ENCODE measurements at places on chromosomes 2 and 18. TPM values are rescaled to one million over a fixed set of nuclear protein-coding genes. Genes with fewer than 3 reads are reported as not detected.

The LRRTM1 gene
- not detected for total RNA-seq

The PID1 gene
- total RNA-seq = under 0.01 TPM

The HRH4 gene
- total RNA-seq = 0.19 TPM

The ZSWIM2 gene
- not detected for total RNA-seq

The GPD2 gene
- total RNA-seq = 68.1 TPM

The TDRD15 gene
- total RNA-seq = not detected

The EFEMP1 gene
- 12,229 TPM for total RNA-seq

The ERFE gene
- total RNA-seq = 0.34 TPM

The C1QL2 gene
- total RNA-seq = not detected

The PAIP2B gene
- total RNA-seq = 1.9 TPM

GRCh38 chr18:32909798-32910561, 137.2 kb upstream of the KLHL14 start:
- DNase-seq = no peak

DNA sequence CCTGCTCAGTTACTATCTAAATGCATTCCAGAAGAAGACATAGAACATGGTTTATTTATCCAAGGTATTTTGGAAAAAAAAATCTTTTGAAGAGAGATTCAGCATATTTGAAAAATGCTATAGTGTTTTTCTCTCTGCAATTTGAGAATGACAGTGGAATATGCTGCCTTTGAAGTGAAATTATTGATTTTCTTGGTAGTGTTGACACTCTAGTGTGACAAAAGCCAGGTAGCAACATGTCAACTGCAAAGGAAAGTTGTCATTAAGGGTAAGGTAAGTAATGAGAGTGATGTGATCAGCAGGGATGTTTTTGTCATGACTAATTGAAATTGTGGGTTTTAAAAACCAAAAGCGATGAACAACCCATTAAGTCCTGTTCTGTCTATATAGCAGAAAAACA, 1387.1 kb upstream of the TMEFF2 start:
- no peak for DNase-seq

- no peak for DNase-seq
These were observed 271.6 kb upstream of the SESTD1 start for GRCh38 chr2:179536185-179536584.

- DNase-seq = no peak
These were observed 7.2 kb downstream of the TRIB2 start for GRCh38 chr2:12723736-12724463.

- peak; percentile 54 for DNase-seq
These were observed 70.7 kb downstream of the MYOM1 start for GRCh38 chr18:3148930-3149535.

- no peak for DNase-seq
These were observed 117.4 kb downstream of the PIEZO2 start for GRCh38 chr18:11031966-11032365.

- no peak for DNase-seq
These were observed 142.0 kb downstream of the KCTD1 start for GRCh38 chr18:26406324-26406723.

DNA sequence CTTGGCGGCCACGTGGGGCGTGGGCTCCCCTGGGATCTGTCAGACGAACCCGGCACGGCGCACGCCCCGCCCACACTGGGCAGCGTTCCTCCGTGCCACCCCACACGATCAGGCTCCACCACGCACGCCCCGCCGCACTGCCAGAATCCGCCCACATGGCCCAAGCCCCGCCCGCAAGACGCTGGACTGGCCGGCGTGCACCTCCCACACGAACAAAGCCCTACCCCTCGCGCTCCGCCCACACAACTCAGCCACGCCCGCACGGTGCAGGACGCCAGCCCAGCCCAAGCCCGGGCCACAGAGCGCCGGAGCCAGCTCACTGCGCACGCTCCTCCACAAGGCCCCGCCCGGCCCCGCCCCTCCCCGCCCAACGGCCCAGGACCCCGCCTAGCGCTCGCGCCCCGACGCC, 555 bp downstream of the TMEM18 start:
- peak; percentile 99 for DNase-seq

DNA sequence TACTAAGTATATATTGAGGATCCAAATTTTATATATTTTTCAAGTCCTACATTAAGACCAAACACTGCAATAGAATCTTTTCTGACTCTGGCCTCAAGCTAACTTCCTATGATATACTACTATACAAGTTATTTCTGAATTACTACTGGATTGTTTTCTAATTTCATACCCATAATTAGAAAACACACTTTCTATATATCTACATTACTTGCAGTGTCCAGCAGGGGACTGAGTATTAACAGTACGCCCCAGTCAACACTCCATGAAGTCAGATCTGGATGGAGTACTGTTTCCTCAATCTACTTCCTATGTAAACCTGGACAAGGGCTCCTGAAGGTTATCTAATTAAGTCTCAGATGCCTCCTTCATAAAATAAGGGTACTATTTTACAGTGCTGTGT, 26.5 kb downstream of the RMP24 start:
- DNase-seq = peak; percentile 41

DNA sequence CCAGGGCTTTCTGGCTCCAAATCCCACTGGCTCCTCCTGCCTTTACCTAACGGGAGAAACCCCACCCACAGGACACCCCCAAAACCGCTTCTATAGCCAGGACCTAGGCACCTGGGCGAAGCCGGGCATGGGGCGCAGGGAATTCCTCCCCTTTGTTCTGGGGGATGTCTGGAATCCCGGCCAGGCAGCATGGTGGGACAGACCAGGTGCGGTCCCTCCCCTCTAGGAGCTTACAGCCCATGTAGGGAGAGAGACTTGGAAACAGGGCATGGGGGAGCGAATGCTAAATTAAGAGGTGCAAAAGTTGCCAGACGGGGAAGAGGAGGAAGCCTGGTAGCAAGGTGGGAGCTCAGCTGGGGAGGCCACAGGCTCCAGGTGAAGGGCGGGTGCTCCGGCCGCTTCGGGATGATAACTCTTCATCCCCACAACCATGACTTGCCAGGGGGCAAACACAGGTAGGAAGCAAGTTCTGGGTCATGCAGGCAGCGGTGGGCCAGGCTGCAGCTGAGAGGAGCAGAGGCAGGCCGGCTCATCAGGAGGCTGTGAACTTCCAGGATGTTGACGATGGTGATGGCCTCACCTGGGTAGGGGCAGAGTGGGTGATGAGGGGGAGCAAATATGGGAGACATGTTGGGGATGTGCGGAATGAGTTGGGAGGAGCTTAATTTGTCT, 1.3 kb downstream of the TMEM37 start:
- DNase-seq = no peak

DNA sequence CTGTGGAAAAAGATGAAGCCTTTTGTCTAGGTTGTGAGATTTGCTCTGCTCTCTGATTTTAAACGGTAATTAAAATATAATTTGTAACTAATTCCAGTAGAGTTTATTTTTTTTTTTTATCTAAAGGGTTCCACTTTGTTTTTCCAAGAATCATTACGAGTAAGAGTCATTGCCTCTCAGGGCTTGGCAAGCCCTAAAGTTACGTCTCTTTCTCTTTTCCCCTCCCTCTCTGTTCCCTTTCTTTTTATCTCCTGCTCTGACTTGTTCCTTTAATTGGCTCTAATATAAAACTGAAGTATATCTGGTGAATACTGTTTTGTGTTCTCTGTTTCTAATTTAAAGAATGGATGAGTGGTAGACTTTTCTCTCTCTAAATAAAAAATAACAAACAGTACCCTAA, 75.8 kb downstream of the CALCRL start:
- no peak for DNase-seq

GRCh38 chr2:151630372-151630771, 103.9 kb downstream of the NEB start:
- no peak for DNase-seq

DNA sequence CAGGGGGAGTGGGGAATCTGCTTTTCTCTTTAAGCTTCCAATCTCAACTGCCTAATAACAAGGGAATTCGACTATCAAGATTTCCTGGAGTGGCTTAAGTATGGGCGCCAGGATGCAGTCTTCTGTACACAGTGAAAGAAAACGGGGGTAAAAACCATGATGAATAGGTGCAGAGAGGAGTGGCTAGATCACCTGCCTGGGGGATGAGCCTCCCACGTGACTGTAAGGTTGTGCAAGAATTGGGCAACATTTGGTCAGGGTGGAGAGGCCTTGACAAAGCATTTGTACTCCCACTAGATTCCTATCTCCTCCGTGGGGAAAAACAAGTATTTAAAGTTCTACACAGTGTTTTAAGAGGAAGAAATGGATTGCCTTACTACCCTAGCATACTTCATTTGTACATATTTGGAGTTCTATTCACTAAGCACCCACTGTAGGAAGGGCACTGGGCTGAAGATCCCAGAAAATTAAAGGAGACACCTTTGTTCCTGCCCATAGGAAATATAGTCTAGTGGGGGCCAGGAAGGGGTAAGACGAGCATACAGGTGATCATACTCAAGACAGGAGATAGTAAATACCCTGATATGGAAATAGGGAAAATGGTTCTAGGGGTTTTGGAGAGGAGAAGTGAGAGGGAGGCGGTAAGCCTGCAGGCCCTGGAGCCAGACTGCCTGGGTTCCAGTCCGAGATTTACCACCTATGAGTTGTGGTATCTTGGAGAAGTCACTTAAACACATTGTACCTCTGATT, 29.2 kb downstream of the EPAS1 start:
- no peak for DNase-seq

GRCh38 chr18:24462838-24463775, 2.7 kb downstream of the HRH4 start:
- DNase-seq = no peak

- no peak for DNase-seq
These were observed 54.6 kb upstream of the TXNDC2 start for GRCh38 chr18:9831036-9831722.

DNA sequence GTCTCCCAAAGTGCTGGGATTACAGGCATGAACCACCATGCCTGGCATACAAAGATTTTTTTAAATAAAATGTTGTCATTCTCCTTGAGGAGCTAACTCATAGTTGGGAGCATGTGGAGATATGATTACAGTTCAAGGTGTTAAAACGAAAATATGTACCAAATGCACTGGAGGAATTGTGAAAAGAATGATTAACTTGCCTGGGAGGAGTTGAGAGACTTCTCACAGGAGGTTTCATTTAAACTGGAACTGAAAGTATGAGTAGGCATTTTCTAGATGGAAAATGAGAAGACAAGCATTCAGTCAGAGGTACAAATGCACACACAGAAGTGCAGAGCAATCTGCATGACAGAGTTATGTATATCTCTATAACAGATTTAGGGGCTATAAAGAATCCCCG, 126.6 kb upstream of the PDE1A start:
- DNase-seq = no peak

DNA sequence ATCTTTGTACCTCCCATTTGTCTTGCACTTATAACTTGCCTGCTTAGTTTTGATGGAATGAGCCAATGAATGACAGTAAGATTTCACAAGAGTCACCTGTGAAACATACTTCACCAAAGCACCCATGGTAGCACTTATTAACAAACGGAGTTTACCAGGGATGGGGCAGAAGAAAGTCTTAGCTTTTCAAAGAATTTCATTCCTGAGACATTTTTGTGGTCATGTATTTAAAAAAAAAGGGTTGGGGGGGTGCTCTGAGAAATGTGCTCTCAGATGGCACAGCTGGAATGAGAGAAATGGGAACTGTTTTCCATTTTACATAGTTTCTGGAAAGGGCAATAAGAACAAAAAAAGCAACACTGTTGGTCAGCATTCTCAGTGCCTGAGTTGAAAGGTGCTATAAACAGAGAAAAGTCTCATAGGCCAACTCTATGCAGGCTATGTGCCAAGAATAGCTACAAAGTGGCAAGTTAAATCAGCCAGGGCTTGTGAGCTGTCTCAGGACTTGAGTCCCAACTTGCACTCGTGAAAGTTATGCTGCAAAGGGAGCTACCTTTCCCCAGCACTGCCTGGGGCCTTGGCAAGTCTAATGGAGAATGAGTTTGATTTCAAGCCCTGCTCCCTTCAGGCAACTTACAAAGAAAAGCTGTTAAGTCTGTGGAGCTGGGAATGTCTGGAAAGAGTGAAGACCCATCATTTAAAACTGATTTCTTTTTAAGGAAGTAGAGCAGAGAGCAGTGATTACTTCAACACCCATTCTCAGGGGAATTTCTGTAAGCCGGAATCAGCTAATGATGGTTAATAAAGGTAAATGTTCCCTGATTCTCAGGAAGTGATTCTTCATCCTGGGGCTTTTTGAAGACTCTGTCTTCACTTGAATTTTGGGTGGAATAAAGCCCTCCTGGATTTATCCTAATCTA, 170.6 kb downstream of the SLC8A1 start:
- no peak for DNase-seq

GRCh38 chr2:148570989-148571388, 73.6 kb upstream of the EPC2 start:
- no peak for DNase-seq

DNA sequence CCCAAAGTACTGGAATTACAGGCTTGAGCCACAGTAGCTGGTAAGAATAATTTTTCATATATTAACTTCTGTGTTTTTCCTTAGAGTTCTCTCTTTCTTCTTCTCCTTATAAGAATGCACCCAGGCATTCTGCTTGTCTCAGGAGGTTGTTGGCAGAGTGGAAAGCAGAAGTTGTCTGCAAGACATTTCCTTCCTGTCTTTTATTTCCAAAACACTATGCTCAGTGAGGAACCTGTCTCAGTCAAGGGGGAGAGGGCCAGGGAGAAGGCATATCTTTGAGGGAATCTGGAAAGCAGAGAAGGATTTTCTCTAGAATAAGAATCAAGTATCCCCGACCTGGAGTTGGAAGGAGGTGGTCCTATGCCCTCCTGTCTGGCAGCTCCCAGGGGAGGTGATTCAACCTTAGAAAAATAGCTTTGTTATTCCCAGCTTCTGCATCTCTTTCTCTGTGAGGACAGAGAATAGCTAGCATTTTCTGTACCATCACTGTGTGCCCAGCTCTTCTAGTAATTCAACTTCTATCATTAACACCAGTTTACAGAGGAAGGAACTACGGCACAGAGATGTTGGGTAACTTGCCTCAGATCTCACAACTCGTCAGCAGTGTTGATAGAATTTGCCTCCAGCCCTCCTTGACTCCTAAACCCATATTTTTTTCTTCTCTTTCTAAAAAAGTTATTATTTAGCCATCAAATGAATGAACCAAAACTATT, 3.8 kb upstream of the LPIN2 start:
- peak; percentile 24 for DNase-seq

GRCh38 chr2:156401861-156402260, 34.3 kb upstream of the GPD2 start:
- no peak for DNase-seq

All from dermis blood vessel endothelial cell (primary cell).